ENCODE measurements at places on chromosomes 4 and X.

GRCh38 chrX:31872007-31872406 lies 800.2 kb upstream of the FTHL17 start:
- DNase-seq = no peak

DNA sequence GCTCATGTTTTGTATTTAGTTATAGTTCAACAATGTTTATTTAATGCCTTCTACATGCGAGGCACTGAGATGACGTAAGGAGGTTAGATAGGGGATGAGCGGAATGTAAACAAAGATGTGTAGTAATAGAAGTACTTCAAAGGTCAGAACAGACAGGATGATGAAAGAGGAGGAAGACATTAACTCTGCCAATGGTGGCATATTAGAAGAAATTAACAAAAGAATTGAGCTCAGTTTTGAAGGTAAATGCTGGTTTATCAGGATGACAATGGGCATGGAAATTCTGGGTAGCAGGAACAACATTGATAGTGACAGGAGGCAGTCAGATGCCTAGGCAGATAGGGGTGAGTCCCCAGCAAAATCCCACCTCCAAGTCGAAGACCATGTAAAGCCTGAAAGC lies 62.3 kb upstream of the PGRMC2 start:
- DNase-seq = no peak

DNA sequence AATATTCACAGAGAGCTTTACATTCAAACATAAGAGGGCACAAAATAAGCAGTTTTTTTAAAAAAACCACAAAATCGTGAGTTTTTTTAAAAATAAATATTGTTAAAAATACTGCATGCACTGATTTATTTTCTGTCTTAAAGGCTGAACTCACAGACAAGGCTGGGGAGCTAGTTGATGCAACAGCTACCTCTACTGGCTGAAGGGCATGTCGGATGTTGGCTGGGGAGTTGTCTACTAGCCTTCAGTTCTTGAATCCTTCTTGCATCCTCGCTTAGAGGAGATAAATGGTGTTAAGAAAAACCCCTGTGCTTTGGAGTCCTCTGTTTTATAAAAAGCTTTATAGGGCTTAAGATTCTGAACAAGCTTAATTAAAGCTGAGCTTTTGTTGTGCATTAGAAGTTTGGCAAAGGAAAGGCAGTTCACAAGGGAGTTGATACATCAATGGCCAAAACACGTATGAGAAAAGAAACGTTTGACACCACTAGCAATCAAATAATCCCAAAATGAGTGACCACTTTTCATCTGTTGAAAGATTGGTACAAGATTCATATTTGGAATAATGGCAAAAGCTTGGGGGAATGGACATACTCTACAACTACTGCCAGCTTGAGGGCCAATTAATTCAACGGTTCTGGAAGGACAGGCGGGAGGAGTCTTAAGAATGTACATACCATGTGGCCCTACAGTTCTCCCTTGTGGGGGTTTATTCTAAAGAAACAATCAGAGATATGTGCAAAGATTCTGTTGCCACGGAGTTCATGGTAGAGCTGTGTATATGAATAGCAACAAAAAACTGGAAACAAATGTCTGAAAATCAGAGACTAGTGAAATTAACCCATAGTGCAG lies 94.7 kb downstream of the SEL1L3 start:
- no peak for DNase-seq

DNA sequence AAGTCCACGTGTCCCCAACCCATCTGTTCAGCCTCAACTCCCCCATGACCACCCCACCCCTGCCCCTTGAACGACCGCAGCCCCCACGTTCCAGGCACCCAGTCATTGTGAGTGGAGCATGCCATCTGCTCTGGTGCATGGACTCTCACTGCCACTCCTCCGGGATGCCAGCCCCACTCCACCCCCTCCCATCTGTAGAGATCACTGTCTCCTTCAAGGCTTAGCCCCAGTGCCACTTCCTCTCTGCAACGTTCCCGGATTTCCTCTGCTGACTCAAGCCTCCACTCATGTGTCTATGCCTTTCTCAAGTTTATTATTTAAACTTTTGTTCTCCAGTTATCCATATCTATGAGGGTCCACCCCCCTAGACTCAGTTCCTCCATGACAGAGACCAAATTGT lies 54.0 kb downstream of the MAML3 start:
- no peak for DNase-seq

GRCh38 chr4:138110815-138111214 lies 131.3 kb downstream of the SLC7A11 start:
- DNase-seq = no peak

- no peak for DNase-seq
Measured at GRCh38 chr4:34771632-34772031, 1472.7 kb downstream of the ARAP2 start.

Data from T follicular helper cell (primary cell).